IPS-NIHi11 (cell line): ENCODE measurements at places on chromosomes 5 and 9.

DNA sequence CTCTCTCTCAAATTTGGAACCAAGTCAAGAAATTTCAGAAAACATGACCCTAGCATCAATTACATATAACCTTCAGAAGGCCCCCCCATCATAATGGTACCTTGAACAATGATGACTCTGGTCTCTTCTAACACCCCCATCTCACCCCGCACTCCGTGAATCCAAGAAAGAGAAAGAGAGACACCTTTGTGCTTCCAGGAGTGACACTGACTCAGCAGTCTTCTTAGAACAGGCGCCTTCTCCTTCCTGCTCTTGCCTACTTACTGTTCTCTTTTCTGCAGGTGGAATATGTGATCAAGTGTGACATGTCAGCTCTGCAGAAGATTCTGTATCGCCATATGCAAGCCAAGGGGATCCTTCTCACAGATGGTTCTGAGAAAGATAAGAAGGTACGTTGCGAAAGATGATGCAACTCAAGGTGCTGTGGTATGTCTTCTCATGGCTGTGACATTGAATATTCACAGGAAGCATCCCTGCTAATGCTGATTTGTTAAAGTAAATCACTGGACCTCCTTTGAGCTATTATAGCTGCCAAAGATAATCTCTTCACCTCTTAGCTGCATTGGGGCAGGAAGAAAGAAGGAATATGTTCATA lies 81.3 kb downstream of the SMARCA2 start:
- DNase-seq, result no peak

DNA sequence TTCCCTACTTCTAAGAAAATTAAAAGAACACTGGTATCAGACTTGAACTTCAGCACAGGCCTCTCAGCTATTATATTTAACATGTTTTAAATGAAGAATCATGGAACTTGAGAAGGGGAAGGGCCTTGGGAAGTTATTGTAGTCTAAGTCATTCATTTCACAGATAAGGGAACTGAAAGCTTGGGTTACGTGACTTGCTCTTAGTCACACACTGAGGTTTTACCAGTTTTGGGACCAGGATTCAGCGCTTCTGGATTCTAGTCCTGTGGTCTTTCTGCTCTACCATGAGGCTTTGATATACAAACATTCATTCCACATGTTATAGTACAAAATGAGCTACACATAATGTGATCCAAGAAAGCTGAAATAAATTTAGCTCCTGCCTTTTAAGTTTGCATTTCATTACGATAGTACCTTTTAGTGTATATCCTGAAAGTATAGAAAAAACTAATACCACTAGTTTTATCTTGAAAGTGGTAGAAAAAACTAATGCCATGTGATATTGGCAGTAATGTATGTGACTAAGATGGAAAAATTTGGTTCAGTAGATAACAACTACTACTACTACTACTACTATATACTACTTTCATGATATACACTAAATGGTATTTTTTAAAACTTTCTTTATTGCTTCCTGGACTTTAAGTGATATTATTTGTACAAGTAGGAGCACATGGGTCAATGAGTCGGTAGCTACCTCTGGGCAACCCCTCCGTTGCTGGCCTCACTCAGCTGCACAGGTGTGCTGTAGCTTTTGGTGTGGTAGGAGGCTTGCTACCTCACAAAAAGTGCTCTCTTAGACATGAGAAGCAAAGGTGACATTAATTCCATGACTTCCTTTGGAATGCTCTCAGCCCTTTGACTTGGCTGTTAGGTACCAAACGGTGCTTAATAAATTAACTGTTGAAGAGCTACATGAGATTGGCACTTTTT lies 40.7 kb downstream of the F2RL2 start:
- no peak for DNase-seq

GRCh38 chr9:118640836-118641560 lies 728.2 kb downstream of the BRINP1 start:
- DNase-seq, result no peak

- DNase-seq, result no peak
Measured at GRCh38 chr9:22138956-22139660, 130.0 kb upstream of the CDKN2B start.

GRCh38 chr5:156361436-156362109 lies 34.6 kb downstream of the SGCD start:
- no peak for DNase-seq

DNA sequence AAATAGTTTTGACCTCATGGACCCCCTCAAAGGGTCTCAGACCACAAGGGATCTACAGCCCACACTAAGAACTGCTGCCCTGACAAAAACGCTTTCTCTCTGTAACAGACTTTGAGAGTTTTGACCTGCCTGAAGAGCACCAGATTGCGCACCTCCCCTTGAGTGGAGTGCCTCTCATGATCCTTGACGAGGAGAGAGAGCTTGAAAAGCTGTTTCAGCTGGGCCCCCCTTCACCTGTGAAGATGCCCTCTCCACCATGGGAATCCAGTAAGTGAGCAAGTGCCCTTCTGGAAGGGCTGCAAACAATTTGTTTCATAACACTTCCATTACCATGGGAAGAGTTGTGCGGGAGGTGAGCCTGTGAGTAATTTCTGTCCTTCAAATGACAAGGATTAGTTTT lies 6.0 kb downstream of the PTTG1 start:
- no peak for DNase-seq

DNA sequence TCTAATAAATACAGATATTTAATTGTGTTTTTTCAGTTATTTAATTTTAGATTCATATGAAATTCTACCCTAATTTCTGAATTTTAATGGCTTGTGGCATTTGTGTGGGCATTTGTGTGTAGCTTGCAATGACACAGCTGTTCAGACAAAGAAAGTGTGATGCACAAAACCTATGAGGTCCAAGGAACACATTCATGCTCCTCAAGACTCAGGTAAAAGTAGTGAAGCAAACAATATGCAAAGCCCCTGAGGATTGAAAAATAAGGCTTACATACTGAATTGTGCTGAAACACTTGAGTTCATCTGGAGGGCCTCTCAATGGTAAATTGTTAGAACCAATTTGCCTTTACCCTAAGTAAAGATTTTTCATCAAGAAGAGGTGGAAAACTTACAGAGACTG lies 28.1 kb downstream of the IL7R start:
- DNase-seq, result no peak
